Activated CD8-positive, alpha-beta memory T cell treated with anti-CD3 and anti-CD28 coated beads for 4 hours (primary cell): ENCODE measurements at places on chromosomes 6 and 20.

GRCh38 chr20:47099825-47100441 lies 205.3 kb downstream of the EYA2 start:
- DNase-seq = no peak

DNA sequence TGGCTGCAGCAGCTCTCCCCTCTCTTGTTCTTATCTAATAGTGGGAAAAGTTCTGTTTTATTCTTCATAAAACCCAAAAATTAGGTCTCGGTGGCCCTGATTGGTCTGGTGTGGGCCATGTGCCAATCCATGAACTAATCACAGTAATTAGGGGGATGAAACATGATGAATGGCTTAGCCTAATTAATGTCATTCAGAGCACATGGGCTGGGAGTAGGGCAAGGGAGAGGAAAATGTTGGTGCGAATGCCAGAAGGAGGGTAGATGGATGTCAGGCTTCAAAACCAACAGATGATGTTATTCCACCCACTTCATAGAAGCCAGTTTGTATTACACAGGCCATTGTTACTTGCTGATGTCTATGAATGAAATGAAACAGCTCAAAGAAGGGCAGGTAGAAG lies 46.5 kb downstream of the PLEKHG1 start:
- no peak for DNase-seq

DNA sequence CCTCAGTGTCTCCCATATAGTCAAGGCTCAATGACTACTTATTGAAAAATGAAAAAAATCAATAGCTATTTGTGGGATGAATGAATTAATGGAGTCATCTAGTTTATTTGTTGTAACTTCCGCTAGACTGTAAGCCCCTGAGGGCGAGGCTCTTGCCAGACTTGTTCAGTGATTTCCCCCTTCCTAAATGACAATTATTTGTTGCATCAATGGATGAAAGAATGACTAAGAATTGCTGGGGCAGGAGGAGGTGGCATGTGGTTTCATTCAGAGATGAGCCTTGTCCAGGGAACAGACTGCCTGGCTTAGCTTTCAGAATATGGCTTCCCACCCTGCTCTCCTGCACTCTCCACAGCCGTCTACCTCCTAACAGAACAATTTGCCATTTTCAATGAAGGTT lies 1.1 kb upstream of the PRELID3B start:
- DNase-seq = no peak

DNA sequence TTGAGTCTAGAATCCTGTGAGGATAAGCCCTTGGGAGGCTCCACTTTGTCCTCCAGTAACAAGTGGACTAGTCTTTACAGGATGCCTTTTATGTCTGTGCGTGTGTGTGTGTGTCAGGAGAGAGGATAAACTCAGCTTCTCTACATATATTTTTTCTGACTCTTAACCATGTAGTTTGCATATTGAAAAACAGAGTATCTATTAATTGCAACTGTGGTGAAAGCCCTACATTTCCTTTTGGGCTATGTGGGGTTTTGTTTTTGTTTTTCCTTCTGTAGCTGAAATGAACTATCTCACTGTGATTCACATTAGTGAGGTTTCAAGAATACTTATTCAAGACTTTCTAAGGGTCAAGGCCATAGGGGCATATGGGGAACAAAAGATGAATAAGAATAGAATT lies 17.7 kb downstream of the TPBG start:
- no peak for DNase-seq

GRCh38 chr6:47733879-47734558 lies 35.6 kb downstream of the ADGRF4 start:
- DNase-seq = no peak

DNA sequence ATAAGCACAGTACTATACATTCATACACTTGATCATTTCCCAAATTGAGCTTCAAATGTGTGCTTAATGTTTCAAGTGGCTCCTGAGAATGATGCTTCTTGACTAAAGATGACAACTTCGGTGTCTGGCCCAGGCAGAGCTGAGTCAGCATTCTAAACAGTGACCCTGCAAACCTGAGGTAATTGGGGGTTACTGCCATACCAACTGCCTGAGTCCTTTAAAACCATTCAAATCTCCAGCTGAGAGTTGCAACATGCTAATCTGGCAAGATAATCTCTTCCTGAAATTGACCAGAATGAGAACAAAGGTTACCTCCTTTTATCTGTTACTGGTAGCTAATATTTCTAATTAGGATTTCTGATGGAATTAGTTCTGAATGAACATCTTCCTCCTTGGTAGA lies 8.2 kb downstream of the BACH2 start:
- DNase-seq = no peak

DNA sequence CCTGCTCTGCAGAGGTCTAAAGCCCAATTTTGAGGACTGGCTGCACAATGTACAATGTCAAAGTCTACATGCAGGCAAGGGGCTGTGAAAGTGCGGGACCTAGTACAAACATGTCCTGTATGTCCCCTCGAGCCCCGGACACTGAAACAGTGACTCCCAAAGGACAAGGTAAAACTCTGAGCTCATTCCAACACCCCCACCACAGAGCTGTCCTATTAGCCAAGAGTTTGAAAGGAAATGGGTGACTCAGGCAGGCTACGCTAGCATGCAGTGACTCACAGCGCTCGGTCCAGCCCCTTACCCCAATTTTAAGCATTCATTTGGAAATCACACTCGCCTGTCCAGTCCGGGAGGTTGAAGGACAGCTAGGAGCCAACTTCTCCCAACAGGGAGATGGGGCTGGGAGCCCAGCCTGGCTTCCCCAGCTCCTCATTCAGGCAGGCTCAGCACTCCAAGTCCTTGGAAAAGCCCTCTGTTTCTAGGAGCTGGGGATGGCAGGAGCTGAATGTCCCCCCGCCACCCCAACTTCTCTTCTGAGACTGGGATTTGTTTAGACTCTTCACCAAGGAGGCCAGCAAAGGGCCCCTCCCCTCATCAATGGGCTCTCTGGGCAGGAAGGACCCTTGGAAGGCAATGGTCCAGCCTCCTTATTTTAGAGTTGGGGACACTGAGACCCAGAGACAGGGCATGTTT lies 3.9 kb downstream of the SDC4 start:
- DNase-seq = no peak

GRCh38 chr6:169555971-169556617 lies 145.7 kb downstream of the WDR27 start:
- no peak for DNase-seq

DNA sequence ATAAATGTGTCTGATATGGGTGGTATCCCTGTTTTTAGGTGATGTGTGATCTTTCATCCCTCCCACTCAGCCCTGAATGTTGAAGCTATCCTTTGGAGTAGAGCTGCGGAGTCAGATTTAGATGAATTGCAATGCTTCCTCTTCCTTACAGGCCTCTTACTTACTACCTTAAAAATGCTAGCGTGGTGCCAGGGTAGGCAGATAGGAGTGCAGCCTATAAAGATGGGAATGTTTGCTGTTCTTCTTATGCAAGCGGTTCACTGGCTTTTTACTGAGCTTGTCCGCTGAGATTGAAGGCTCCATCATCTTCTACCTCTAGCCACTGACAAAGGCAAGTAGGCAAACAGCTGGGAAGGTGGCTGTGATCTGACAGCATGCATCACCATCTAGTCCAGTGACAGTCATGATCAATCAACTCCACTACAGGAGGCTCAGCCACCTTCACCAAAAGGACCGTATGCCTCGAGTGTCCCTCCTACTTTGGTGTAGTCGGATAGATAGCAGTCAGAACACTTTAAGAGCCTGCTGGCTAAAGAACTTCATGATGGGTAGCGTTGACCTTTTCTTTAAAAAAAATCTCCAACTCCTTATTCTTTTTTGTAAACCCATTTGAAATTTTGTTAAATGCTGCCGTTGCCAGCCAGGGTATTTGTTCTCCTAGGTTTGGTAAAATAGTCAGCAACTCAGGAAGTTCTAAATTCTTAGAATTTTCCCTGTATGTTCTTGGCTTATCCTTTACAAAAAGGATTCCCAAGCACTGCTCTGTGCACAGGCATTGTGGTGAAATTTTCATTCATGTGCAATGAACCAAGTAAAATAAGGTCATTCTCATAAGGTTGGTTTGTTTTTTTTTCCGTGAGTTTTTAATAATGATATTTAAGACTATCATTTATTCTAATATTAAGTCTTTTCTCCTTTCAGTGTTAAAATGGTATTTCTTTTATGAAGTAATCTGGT lies 169.6 kb downstream of the MTHFD1L start:
- no peak for DNase-seq

- DNase-seq = no peak
Measured at GRCh38 chr6:108777536-108777935, 70.7 kb upstream of the ARMC2 start.

DNA sequence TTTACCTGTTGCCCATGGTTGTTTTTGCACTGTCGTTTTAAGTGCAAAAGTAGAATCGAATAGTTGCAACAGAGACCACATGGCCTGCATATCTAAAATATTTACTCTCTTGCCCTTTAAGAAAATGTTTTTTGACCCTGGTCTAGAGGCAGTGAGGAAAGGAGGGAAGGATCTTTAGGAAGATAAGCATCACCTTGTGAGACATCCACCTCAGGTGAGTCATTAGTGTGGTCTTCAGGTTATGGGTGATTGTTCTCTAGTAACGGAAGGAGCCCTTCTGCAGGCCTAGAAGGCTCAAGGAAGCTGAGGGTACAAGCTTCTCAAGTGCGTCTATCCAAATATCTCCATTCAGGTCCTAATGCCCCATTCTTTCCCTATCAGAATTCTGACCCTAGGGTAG lies 6.6 kb upstream of the RAB44 start:
- DNase-seq = no peak

GRCh38 chr6:7176208-7176607 lies 68.4 kb downstream of the RREB1 start:
- no peak for DNase-seq

DNA sequence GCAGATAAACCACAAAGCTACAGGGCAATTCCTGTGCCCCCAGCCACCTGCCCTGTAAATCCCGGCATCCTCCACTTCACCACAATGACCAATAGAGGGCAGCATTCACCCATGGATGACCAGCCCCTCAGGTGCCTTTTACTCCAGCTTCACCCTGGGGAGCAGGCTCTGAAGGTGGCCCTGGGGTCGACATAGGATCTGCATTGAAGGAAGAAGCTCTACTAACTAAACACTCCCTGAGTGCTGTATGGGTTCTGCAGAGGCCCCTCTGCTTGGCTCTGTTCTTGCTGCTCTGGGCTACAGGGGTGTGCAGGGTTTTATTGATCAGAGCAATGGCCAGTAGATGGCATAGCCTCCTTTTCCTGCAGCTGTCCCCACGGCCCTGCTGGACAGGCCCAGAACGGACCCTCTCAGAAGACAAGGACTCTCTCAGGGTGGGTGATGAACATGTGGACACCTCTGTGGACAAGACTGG lies 20.3 kb downstream of the CST4 start:
- no peak for DNase-seq

DNA sequence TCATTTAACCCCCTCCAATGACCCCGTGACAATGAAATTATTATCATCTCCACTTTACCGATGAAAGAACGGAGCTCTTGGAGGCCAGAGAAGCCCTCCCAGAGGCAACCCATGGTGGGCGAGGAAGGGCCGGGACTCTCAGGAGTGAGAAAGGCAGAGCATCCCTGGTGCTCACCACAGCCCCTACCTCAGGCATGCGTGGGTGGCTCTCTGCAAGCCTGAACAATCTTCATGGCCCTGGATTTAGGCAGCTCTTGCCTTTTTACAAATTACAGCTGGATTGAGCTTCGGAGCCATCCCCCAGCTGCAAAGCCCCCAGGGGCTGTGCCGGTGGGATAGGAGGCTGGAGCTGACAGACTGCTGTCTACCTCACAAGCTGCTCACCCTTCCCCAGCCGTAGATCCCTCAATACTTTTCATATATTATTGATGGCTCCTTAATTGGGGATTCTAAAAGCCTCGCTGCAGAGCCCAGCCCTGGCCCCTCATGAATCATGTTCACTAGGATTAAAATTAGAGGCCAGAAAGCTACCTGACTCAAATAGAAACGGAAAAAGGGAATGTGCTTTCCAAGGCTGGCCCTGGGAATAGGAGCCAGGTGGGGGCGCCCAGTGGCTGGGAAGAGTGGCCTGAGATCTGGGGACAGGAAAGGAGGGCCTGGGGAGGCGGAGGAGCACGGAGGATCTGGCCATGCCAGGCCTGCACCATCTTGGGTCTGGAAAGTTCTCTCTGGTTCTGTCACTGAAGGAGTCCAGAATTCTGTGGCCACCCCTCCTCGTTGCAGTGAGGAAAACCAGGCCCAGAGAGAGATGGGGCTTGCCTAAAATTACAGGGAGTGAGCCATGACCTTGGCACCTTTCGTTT lies 29.1 kb downstream of the CPNE5 start:
- no peak for DNase-seq

DNA sequence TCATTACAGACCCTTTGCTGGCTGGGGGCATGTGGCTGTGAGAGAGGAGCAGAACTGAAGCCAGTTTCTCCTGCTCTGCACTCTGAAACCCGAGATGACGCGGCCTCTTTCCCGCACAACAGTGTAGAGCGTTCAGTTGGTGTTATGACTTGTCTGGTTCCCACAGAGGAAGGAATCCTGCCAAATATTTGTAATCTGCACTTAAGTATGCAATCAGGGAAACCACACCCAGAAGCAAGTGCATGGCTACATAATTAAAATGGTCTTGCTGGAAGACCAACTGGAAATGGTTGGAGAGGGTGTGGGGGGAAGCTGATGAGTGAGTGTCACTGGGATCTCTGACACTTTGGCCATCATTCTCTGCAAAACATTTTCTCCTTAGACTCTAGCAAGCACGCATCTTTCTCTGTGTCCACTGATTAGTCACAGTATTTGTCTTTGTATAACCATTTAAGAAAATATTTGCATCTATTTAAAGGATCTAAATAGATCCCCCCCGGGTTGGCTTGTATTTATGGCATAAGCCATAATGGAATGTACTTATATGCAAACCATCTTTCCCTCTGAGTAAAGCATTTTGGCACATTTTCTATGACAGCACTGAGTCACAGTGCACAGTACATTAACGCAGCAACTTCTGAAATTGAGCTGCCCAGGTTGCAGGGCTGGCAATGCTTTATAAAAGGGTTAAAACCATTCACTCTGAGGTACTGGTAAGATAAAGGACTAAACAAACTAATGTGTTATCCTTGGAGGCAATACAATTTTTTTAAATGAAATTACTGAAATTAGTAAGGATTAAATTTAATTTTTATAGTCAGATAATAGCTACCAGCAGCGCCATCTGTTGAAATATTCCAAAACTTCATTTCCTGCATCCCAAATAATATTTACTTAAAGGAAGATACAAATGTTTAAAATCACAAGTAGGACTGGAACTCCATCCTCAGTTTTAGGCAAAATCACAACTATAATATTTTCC lies 76.7 kb downstream of the FOXC1 start:
- no peak for DNase-seq
